ENCODE measurements at places on chromosomes 12 and 14. TPM values are rescaled to one million over a fixed set of nuclear protein-coding genes. Genes with fewer than 3 reads are reported as not detected.

BCL11B gene
- total RNA-seq, result 0.28 TPM

CCDC197 gene
- total RNA-seq, result not detected

NINJ2 gene
- 0.42 TPM for total RNA-seq

PARPBP gene
- total RNA-seq, result 31.9 TPM

MYG1 gene
- total RNA-seq, result 67.1 TPM

GPD1 gene
- total RNA-seq, result 0.16 TPM

RPL36AL gene
- 151 TPM for total RNA-seq

ACOT4 gene
- 0.98 TPM for total RNA-seq

ZC2HC1C gene
- 1.9 TPM for total RNA-seq

OR4M1 gene
- not detected for total RNA-seq

KLRG1 gene
- 7.0 TPM for total RNA-seq

SLCO1B1 gene
- 0.21 TPM for total RNA-seq
